ENCODE measurements at places on chromosomes 5 and 9. TPM values are rescaled to one million over a fixed set of nuclear protein-coding genes. Genes with fewer than 3 reads are reported as not detected.

DNA sequence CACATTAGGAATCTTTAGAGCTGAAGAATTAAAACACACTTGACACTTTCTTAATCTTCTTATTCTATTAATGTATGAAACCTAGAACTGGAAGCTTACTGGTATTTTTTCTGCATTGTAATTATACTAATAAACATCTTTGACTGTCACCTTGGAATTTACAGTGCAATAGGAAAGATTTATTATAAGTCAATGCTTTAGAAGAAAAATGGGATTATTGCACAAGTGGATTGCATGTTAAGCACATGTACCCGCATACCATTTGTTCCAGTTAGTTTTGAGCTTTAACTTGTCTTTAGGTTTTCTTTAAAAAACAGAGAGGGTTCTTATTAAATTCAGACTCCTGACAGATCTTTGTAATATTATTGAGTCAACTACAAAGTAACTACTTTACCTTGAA, 278.5 kb downstream of the CCDC171 start:
- H3K4me3 ChIP-seq: no peak overlapping the region
- H3K36me3 ChIP-seq: no peaks in the 10 kb centered on the region
- DNase-seq: no peak

- no peaks in the 10 kb centered on the region for H3K27me3 ChIP-seq
- H3K4me1 ChIP-seq: no peaks in the 10 kb centered on the region
- H3K4me3 ChIP-seq: no peak overlapping the region
- no peak for DNase-seq
These were observed 377.3 kb upstream of the MEF2C start for GRCh38 chr5:89260254-89260653.

The CD274 gene
- total RNA-seq: 1.2 TPM

- H3K36me3 ChIP-seq: no peaks in the 10 kb centered on the region
- H3K4me3 ChIP-seq: no peak overlapping the region
- no peak overlapping the region for H3K27ac ChIP-seq
- no peaks in the 10 kb centered on the region for H3K27me3 ChIP-seq
- H3K4me1 ChIP-seq: no peaks in the 10 kb centered on the region
These were observed 123.0 kb downstream of the ADAMTSL1 start for GRCh38 chr9:18596920-18597319.

The TJP2 gene
- total RNA-seq: 14.8 TPM

The CEP72 gene
- 0.71 TPM for total RNA-seq

The LTC4S gene
- total RNA-seq: 4.0 TPM

- no peak overlapping the region for H3K27ac ChIP-seq
- no peak overlapping the region for H3K4me3 ChIP-seq
- H3K4me1 ChIP-seq: no peaks in the 10 kb centered on the region
- no peaks in the 10 kb centered on the region for H3K36me3 ChIP-seq
- DNase-seq: no peak
These were observed 141.9 kb downstream of the SLC12A2 start for GRCh38 chr5:128225245-128226030.

GRCh38 chr9:69175486-69175885, 1.4 kb downstream of the TJP2 start:
- H3K4me1 ChIP-seq: peaks cover 23% of the 10 kb centered on the region
- H3K4me3 ChIP-seq: peak overlapping the region; percentile 93
- no peak for DNase-seq
- H3K36me3 ChIP-seq: no peaks in the 10 kb centered on the region

DNA sequence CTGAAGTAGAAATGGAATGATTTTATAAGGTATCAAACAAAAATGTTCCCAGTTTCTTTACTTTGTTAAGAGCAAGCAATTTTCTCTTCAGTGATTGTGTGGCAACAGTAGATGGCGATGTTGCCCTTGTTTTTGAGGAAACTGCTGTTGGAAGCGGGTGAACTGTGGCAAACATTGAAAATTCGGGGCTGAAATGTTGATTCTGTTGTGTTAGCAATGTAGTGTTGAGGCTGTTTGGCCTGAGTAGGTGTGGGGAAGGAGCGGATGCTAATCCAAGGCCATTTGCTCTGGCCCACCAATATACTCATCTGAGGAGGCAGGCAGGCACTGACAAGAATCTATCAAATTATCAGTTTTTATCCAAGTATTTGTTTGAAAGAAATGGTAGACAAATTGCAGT, 129.8 kb downstream of the SLC12A2 start:
- H3K4me1 ChIP-seq: no peaks in the 10 kb centered on the region
- H3K27me3 ChIP-seq: no peaks in the 10 kb centered on the region
- H3K4me3 ChIP-seq: no peak overlapping the region
- no peak overlapping the region for H3K27ac ChIP-seq
- DNase-seq: no peak

DNA sequence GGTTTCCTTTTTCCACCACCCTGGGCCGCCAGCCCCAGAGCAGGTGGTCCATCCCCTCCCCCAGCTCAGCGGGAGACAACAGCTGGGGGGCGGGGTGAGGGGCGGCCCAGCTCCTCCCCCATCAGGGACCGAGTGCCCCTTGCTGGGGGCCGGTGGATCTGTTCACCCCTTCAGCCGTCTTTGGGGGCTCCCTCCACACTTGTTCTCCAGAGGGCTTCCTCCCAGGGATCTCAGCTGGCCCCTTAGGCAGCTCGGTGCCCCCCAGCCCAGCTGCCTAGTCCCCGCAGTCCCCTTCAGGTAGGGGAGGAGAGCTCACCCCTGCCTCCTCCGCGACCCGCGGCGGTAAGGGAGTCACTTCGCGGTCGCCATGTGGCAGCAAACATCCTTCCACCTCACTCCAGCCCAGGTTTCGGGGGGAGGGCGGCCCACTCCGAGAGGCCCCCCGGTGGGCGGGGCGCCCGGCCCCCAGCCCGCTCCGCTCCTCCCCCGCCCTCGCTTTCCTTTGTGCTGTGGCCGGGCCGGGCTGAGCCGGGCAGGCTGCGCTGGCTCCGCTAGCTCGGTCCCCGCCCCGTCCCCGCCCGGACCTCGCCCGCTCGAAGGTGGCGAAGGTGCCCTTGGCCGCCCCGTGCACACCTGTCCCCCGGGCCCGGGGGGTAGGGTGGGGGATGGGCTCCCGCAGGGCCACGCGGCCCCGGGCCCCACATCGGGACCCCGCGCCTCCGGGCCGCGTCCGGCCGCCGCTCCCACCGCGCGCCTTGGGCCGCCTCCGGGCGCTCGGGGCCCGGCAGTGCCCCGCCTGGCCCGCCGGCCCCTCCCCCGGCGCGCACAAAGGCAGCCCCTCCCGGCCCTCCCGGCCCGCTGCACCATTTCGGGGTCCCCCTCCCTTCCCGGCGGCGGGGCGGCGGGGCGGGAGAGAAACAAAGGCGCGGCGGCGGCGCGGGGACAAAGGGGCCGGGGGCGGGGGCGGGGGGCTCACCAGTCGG, 683 bp downstream of the DBN1 start:
- H3K27ac ChIP-seq: peak overlapping the region; percentile 55
- peak; percentile 50 for DNase-seq
- peaks cover 8% of the 10 kb centered on the region for H3K4me1 ChIP-seq
- H3K36me3 ChIP-seq: no peaks in the 10 kb centered on the region

- no peak overlapping the region for H3K4me3 ChIP-seq
- no peak overlapping the region for H3K27ac ChIP-seq
- H3K27me3 ChIP-seq: no peaks in the 10 kb centered on the region
- DNase-seq: no peak
- peaks cover 50% of the 10 kb centered on the region for H3K4me1 ChIP-seq
These were observed 10.2 kb downstream of the PAM start for GRCh38 chr5:102765350-102765749.

- H3K27me3 ChIP-seq: peaks cover 4% of the 10 kb centered on the region
- H3K27ac ChIP-seq: no peak overlapping the region
- no peaks in the 10 kb centered on the region for H3K36me3 ChIP-seq
- no peak for DNase-seq
- no peaks in the 10 kb centered on the region for H3K4me1 ChIP-seq
These were observed 77.1 kb upstream of the ADAMTS2 start for GRCh38 chr5:179422213-179422855.

The PAPPA gene
- 0.64 TPM for total RNA-seq

DNA sequence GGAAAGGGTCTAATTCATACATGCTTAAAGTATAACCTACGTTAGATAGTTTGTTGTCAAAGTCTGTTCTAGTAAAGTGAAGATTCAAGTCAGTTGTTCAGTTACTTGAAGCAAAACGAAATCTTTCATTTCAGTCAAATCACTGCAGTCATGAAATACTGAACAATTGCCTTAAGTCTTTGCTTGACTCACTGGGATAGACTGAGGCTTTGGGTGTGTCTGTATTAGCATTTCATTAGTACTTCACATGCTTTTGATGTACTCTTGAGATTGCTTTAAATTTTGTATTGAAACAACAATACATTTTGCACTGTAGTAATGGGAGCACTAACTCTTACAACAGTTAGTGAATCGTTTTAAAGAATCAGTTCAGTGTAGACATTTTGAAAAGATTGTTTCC, 4.0 kb upstream of the CMYA5 start:
- DNase-seq: no peak
- H3K27ac ChIP-seq: no peak overlapping the region
- H3K36me3 ChIP-seq: peaks cover 3% of the 10 kb centered on the region
- peaks cover 4% of the 10 kb centered on the region for H3K4me1 ChIP-seq

The IL7R gene
- 1.0 TPM for total RNA-seq

DNA sequence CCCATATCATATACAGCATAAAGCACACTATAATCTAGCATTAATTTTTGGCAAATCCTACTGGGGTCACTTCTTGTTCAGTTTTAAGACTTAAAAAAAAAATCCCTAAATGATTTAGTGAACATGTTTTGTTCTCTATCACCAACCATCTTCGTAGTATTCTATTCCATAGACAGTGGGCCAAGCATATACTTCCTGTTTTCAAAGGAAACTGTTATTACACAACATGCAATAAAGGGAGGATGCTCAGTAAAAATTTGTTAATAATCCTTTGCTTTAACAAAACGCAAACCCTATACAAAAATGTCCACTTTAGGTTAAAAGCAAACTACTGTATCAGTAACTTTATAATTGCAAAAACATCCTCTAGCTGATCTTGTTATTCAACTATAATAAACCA, 13.0 kb downstream of the CCNH start:
- H3K36me3 ChIP-seq: peaks cover 100% of the 10 kb centered on the region
- no peaks in the 10 kb centered on the region for H3K27me3 ChIP-seq
- DNase-seq: no peak
- H3K4me1 ChIP-seq: peaks cover 5% of the 10 kb centered on the region

GRCh38 chr9:93058355-93059010, at the start of gene SUSD3:
Gene SUSD3 (plus strand): TSS chr9:93058701. CDS start chr9:93058743, 42 bp downstream.
- H3K36me3 ChIP-seq: no peaks in the 10 kb centered on the region
- peaks cover 35% of the 10 kb centered on the region for H3K27me3 ChIP-seq
- H3K27ac ChIP-seq: no peak within 1 kb of the TSS
- peak; percentile 73 for DNase-seq

- H3K27me3 ChIP-seq: peaks cover 4% of the 10 kb centered on the region
- H3K36me3 ChIP-seq: no peaks in the 10 kb centered on the region
- H3K4me1 ChIP-seq: no peaks in the 10 kb centered on the region
- DNase-seq: no peak
- no peak overlapping the region for H3K27ac ChIP-seq
These were observed 1.1 kb downstream of the CTNND2 start for GRCh38 chr5:11903121-11903613.

DNA sequence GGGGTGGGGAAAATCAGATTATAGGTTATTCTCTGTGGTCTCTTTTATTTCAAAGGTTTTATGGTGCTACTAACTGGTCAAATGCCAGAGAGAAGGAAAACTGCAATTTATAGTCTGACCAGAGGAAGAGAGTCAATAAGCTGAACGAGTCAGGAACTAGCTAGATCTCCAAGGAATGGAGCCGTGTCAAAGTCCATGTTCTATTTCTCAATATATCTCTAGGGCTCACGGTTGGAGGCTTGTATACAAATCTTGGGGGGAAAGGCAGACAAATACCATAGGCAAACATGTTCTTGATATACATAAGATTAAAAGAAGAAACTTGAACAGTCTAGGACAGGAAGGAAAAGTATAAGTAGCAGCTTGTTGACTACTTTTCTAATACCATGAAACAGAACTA, 627.1 kb downstream of the PDE4D start:
- no peak for DNase-seq
- H3K27ac ChIP-seq: peak overlapping the region; percentile 30
- no peak overlapping the region for H3K4me3 ChIP-seq
- H3K4me1 ChIP-seq: peaks cover 78% of the 10 kb centered on the region
- H3K36me3 ChIP-seq: no peaks in the 10 kb centered on the region
- no peaks in the 10 kb centered on the region for H3K27me3 ChIP-seq

DNA sequence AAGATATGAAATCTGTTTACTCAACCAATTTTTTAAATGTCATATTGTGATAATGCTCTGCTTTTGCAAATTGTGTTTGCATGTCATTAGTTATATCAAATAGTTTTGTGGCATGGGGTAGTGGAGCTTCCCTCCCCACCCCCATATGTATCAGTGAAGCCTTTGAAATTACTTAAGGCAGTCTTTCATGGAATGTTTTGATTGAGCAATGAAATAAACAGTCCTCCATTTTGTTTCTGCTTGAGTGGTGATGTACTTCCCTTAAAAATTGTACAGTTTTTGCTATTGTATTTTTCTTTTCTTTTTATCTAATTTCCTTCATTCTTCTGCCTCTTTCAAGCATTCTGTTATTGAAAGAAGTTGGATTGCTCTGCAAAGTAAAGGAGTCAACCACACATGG, 3.5 kb downstream of the SOWAHA start:
- peaks cover 2% of the 10 kb centered on the region for H3K4me1 ChIP-seq
- no peak overlapping the region for H3K27ac ChIP-seq
- H3K4me3 ChIP-seq: no peak overlapping the region
- H3K36me3 ChIP-seq: no peaks in the 10 kb centered on the region
- no peak for DNase-seq

GRCh38 chr9:79800578-79800977, 228.8 kb downstream of the TLE4 start:
- no peak overlapping the region for H3K27ac ChIP-seq
- H3K36me3 ChIP-seq: no peaks in the 10 kb centered on the region
- H3K4me1 ChIP-seq: peaks cover 9% of the 10 kb centered on the region
- H3K4me3 ChIP-seq: no peak overlapping the region

GRCh38 chr5:150573867-150574817, 66.2 kb downstream of the NDST1 start:
- no peak overlapping the region for H3K27ac ChIP-seq
- no peak for DNase-seq
- no peak overlapping the region for H3K4me3 ChIP-seq
- H3K27me3 ChIP-seq: no peaks in the 10 kb centered on the region
- no peaks in the 10 kb centered on the region for H3K4me1 ChIP-seq

The GABRA6 gene
- total RNA-seq: not detected

GRCh38 chr5:36878392-36879082, 2.0 kb downstream of the NIPBL start:
- DNase-seq: no peak
- H3K4me1 ChIP-seq: peaks cover 59% of the 10 kb centered on the region
- H3K36me3 ChIP-seq: no peaks in the 10 kb centered on the region
- peak overlapping the region; percentile 86 for H3K4me3 ChIP-seq
- no peaks in the 10 kb centered on the region for H3K27me3 ChIP-seq
- peak overlapping the region; percentile 96 for H3K27ac ChIP-seq

DNA sequence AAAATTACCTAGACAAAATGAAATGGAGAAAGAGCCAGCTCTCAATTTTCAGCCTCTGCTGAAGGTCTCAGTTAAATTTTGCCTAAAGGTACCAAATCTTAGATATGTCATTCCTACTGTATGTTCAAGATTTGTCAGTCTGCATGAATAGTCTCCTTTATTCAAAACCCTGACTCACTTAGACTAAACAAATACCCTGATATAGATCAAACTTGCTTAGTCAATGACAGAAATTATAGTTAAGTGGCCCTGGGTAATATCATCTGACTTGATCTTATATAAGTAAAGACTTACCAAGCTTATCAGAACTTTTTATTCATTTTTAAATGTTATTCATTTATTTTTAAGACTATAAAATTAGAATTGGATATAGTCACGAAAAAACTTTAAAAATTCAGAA, 12.2 kb downstream of the MEGF9 start:
- no peak for DNase-seq
- H3K4me3 ChIP-seq: no peak overlapping the region
- H3K36me3 ChIP-seq: no peaks in the 10 kb centered on the region
- peaks cover 8% of the 10 kb centered on the region for H3K4me1 ChIP-seq
- H3K27me3 ChIP-seq: no peaks in the 10 kb centered on the region

The RANBP3L gene
- total RNA-seq: not detected

The AK6 gene
- 54.3 TPM for total RNA-seq

The EMB gene
- 2.8 TPM for total RNA-seq

All from psoas muscle (tissue), 8 donors.